LoVo (cell line): ENCODE measurements at places on chromosomes 1 and 21.
A peak's percentile ranks its signal among the peaks of the same experiment; 100 is the strongest.

DNA sequence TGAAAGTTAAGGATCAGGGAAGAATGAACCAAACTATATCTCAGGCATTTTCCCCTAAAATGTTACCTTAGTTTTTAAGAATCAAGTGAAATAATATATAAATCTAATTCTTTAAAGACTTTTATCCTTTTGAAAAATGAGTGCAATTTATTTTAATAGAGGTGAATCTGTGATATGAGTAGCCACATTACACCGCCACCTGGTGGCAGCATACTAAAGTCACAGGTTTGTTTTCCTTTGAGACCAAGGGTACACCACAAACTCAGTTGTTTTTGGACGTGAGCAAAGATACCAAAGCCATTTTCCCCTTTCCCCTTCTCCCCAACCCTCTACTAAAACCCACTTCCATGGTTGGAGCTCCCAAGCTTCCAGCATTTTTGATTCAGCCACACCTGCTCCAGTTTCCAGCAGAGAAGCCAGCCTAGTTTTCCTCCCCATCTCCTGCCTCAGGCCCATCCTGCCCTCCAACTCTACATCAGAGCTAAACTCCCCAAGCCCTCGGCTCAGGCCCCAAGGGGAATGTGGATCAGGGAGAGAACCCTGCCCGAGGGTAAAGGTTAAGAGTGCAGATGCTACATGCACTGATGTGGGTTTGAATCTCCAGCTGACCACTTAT lies 22.9 kb upstream of the LDLRAP1 start:
- DNase-seq, result peak; percentile 68

DNA sequence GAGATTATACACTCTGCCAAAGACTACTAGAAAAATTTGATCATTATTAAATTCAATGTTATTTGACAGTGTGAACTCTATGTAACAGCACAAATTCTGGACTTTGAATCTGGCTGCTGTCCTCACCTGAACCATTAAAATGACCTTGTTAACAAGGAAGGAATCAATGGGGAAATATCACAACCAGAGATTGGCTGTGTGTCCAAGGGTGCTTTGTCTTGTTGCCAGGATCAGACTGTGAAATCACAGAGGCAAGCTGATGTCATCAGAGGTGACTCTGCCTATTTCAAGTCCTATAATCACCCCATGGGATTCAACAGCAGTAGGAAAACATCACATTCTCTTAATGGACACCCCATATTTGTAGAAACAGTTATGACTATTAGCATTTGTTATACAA lies 46.8 kb downstream of the ADAMTS5 start:
- DNase-seq, result no peak

- DNase-seq, result peak; percentile 35
Measured at GRCh38 chr1:62720946-62721554, 32.9 kb upstream of the DOCK7 start.

DNA sequence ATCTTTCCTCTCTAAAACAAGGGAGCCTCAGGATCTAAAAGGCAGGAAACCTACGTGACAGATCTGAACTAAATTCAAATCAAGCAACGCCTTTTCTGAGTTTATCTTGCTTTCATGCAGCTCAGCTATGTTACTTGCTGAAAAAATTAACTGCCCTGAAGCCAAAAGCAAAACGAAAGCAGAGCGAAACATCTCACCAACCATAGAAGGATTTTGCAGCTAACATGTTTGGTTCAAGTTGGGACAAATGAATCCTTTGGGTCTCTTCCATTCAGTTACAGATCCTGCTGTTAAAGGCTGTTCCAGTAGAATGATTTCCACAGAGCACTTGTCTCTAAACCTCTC lies 482 bp downstream of the SLC2A5 start:
- DNase-seq, result no peak

DNA sequence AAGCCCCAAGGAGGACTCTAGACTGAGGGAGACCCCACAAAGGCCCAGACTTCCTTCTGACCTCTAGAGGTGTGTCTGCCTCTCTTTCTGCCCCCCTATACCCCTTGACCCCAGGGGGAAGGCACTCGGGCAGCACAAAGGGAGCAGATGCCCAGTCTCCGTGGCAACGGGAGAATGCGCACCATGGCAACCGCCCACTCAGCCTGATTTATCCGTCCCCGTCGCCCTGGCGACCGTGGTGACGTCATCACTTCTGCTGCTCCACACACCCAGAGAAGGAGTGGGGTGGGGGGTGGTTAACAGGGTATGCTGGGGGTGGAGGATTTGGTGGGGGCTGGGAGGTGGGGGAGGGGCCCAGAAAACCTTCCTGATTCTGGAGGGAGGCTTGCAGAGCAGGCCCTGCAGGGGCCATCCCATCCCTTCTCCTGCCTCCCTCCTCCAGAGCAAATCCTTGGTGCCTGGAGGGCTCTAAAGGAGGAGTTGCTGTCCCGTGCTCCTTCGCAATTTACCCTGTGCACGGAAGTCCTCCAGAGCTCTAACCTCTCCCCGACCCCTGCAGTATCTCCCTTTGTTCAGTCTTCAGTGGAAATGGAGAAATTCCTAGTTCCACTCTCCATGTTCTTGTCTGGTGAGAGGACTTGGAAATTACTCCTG lies 6.3 kb downstream of the CELF3 start:
- DNase-seq, result no peak
